ENCODE measurements at places on chromosomes 3 and 15.

DNA sequence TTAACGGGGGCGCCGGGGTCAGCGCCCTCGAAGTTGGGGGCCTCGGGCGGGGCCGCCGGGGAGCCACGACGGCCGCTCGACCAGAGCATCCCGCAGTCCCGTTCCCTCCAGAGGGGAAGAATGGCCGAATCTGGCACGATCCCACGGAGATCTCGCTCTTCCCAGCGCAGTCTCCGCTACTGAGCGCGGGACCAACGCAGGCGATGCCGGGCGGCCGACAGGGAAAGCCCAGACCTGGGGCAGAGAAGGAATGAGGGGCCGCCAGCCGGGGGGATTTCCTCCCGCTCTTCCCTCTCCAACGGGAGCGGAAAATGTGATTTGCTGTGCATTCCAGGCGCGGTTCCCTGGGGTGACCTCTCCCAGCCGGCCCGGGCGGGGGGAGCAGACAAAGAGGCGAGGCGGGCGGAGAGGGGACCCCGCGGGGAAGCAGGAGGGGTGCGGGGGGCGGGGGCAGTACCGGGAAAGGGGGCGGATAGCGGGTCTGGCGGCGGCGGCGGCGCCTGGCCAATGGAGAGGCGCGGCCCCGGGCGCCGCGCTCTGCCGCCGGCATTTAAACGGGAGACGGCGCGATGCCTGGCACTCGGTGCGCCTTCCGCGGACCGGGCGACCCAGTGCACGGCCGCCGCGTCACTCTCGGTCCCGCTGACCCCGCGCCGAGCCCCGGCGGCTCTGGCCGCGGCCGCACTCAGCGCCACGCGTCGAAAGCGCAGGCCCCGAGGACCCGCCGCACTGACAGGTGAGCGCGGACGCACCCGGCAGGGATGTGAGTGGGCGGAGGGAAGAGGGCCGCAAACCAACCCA, at the start of gene GREM1:
Gene GREM1, plus strand, starts transcription at position 579 of the 801 bp plus-strand sequence. CDS start 12,687 bp downstream, outside the sequence.
- no peak within 1 kb of the TSS for H3K27ac ChIP-seq
- no peaks in the 10 kb centered on the region for H3K36me3 ChIP-seq
- H3K4me3 ChIP-seq = peak within 1 kb of the TSS; percentile 3
- no peak for DNase-seq
- H3K27me3 ChIP-seq = peaks cover 94% of the 10 kb centered on the region
- H3K4me1 ChIP-seq = peaks cover 15% of the 10 kb centered on the region

DNA sequence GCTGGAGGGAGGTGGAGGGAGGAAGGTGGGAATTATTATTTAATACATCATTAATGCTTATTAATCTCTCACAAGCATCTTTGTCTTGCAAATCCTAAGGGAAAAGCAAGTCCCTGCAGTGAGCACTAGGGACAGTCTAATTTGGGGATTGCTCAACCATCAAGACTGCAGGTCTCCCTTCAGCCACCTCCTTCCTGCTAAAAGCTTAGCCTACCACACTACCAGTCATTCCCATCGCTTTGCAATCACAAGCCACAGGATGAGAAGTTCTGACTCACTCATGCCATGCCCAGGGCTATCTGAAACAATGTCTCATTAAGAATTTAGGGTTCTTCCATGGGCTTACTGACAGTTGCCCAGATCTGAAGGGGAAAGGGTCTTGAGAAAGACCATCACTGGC, 51.0 kb upstream of the EIF1B start:
- no peak overlapping the region for H3K4me3 ChIP-seq
- DNase-seq = no peak
- H3K27ac ChIP-seq = no peak overlapping the region
- no peaks in the 10 kb centered on the region for H3K36me3 ChIP-seq

DNA sequence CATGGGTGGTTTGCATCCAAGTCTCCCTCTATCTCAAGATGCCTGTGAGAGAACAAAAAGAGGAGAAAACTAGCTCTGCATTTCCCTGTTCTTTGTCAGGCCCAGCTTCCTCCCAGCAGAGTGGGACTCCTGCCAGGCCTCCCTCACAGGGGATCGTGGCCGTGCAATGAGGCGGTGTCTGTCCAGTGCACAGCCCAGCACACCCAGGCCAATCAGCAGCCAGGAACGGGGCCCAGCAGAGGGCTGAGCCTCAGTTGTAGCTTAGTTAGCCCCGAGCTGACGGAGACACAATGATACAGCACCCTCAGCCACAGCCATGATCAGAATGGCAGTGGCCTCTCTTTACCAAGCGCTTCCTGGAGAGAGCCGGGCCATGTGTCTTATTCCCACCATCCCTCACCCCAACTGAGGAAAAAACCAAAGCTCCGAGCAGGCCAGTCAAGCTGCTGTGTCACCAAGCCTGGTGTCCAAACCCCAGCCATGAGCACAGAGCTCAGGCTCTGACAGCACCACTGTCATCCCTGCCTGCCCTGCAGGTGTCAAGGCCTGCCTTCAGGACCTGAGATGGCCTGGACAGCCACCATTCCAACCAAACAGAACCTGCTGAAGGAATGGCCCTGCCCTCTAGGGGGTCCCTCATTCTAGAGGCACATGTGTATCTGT, 71.1 kb downstream of the DNAJB8 start:
- no peak overlapping the region for H3K4me3 ChIP-seq
- H3K4me1 ChIP-seq = no peaks in the 10 kb centered on the region
- DNase-seq = peak; percentile 65
- no peaks in the 10 kb centered on the region for H3K36me3 ChIP-seq
- no peak overlapping the region for H3K27ac ChIP-seq

DNA sequence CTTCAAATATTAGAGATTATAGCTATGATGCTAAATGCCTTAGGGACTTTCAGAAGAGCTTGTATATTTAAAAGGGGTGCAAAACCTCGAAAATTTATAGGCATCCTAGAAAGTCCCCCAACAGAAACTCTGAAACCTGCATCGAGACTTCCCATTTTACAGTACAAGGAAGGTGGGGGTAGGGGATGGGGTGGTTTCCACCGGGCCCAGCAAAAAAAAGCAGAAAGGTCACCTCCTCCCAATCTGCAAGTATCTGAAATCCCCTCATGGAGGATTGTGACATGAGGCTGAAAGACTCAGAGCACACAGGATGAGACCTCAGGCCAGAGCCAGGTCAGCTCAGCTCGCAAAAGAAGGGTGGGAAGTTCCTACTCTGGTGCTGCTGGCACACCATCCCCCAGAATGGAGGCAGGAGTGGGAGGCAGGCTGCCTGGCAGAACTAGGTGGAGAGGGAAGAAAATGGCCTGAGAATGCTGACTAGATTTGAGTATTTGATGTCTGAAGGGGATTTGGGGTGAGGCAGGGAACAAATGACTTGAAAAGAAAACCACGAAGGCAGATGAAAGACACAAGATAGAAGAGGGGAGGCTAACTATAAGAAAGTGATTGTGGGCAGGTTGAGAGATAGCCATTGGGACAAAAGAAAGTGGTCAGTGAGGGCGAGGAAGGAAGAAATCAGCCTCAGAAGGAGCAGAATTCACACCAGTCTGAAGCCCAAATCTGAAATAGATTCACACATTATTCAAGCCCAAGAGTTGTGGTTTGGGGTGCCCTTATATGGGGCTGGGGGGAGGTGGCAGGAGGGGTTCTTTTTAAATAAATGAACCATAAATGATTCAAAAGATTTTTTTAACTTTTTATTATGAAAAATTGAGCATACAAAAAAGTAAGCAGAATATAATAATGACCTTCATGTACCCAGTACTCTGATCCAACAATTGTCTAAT, 22.5 kb upstream of the TSC22D2 start:
- H3K4me3 ChIP-seq = no peak overlapping the region
- H3K36me3 ChIP-seq = no peaks in the 10 kb centered on the region
- no peak for DNase-seq
- no peaks in the 10 kb centered on the region for H3K27me3 ChIP-seq
- peaks cover 7% of the 10 kb centered on the region for H3K4me1 ChIP-seq

DNA sequence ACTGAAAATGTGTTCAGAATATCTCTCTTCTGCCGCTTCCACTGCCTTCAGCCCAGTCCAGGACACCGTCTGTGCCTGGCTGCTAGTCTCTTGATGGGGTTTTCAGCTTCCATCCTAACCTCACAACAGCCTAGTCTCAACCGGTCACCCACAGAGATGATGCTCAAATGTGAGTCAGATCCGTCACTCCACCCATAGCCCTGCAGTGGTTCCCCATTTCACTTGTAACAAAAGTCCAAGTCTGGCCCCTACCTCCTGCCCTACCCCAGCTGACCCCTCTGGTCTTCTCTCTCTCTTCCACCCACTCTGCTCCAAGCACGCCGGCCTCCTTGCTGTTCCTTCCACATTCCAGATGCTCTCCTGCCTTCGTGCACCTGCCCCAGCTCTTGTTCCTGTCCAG, 68.1 kb downstream of the PPARG start:
- no peak overlapping the region for H3K27ac ChIP-seq
- no peaks in the 10 kb centered on the region for H3K27me3 ChIP-seq
- H3K4me1 ChIP-seq = no peaks in the 10 kb centered on the region
- DNase-seq = no peak

- H3K27ac ChIP-seq = no peak overlapping the region
- H3K27me3 ChIP-seq = no peaks in the 10 kb centered on the region
- DNase-seq = no peak
- H3K36me3 ChIP-seq = no peaks in the 10 kb centered on the region
- no peak overlapping the region for H3K4me3 ChIP-seq
Observed at GRCh38 chr3:155712008-155712407, 32.9 kb downstream of the PLCH1 start.

GRCh38 chr3:47605652-47606051, 27.0 kb upstream of the CSPG5 start:
- H3K4me1 ChIP-seq = no peaks in the 10 kb centered on the region
- DNase-seq = no peak
- H3K36me3 ChIP-seq = peaks cover 76% of the 10 kb centered on the region
- H3K27me3 ChIP-seq = no peaks in the 10 kb centered on the region
- H3K4me3 ChIP-seq = no peak overlapping the region
- H3K27ac ChIP-seq = no peak overlapping the region

- H3K4me3 ChIP-seq = no peak overlapping the region
- no peak for DNase-seq
- H3K36me3 ChIP-seq = no peaks in the 10 kb centered on the region
Observed at GRCh38 chr15:87354661-87355410, 901.7 kb downstream of the NTRK3 start.

- peaks cover 55% of the 10 kb centered on the region for H3K4me1 ChIP-seq
- no peak overlapping the region for H3K4me3 ChIP-seq
- H3K27me3 ChIP-seq = no peaks in the 10 kb centered on the region
- H3K36me3 ChIP-seq = no peaks in the 10 kb centered on the region
- H3K27ac ChIP-seq = peak overlapping the region; percentile 85
Observed at GRCh38 chr3:49415931-49416601, 3.8 kb downstream of the TCTA start.

- DNase-seq = no peak
- no peak overlapping the region for H3K4me3 ChIP-seq
- H3K27ac ChIP-seq = no peak overlapping the region
- H3K36me3 ChIP-seq = no peaks in the 10 kb centered on the region
Observed at GRCh38 chr3:184375747-184376461, 2.1 kb downstream of the THPO start.

GRCh38 chr3:67901681-67902080, 247.3 kb upstream of the SUCLG2 start:
- no peaks in the 10 kb centered on the region for H3K4me1 ChIP-seq
- no peaks in the 10 kb centered on the region for H3K27me3 ChIP-seq
- H3K4me3 ChIP-seq = no peak overlapping the region
- DNase-seq = no peak
- no peaks in the 10 kb centered on the region for H3K36me3 ChIP-seq

GRCh38 chr3:150636258-150636657, 33.1 kb downstream of the SELENOT start:
- no peaks in the 10 kb centered on the region for H3K36me3 ChIP-seq
- no peak for DNase-seq
- no peaks in the 10 kb centered on the region for H3K27me3 ChIP-seq
- H3K4me3 ChIP-seq = no peak overlapping the region

GRCh38 chr15:45097466-45097865, 16.5 kb downstream of the DUOX2 start:
- H3K36me3 ChIP-seq = no peaks in the 10 kb centered on the region
- no peaks in the 10 kb centered on the region for H3K4me1 ChIP-seq
- no peak overlapping the region for H3K4me3 ChIP-seq
- H3K27me3 ChIP-seq = no peaks in the 10 kb centered on the region

DNA sequence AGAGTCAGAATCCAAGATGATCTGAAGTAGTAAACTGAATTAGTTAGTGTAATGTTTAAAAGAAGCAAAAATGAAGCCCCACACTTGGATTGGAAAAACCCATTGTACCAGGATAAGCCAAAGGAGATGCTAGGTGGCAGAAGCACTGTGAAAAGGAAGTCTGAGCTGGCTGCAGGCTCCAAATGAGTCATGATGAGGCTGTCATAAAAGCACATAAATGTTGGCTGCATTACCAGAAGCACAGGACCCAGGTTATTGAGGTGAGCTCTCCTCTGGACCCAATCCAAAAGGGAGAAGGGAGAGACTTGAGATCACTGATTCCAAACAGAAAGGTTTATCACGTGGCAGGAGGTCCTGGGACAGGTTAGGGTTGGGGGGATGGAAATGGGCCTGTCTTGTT, 3.2 kb upstream of the ACAN start:
- H3K4me3 ChIP-seq = no peak overlapping the region
- H3K4me1 ChIP-seq = no peaks in the 10 kb centered on the region
- no peak for DNase-seq
- H3K27ac ChIP-seq = no peak overlapping the region

GRCh38 chr3:61683549-61684236, 122.3 kb downstream of the PTPRG start:
- no peak overlapping the region for H3K27ac ChIP-seq
- no peaks in the 10 kb centered on the region for H3K36me3 ChIP-seq
- no peaks in the 10 kb centered on the region for H3K4me1 ChIP-seq
- H3K4me3 ChIP-seq = no peak overlapping the region
- no peaks in the 10 kb centered on the region for H3K27me3 ChIP-seq

- H3K27ac ChIP-seq = no peak overlapping the region
- no peaks in the 10 kb centered on the region for H3K27me3 ChIP-seq
- no peak for DNase-seq
- H3K36me3 ChIP-seq = no peaks in the 10 kb centered on the region
- no peaks in the 10 kb centered on the region for H3K4me1 ChIP-seq
Observed at GRCh38 chr15:75809986-75810750, 33.1 kb upstream of the UBE2Q2 start.

DNA sequence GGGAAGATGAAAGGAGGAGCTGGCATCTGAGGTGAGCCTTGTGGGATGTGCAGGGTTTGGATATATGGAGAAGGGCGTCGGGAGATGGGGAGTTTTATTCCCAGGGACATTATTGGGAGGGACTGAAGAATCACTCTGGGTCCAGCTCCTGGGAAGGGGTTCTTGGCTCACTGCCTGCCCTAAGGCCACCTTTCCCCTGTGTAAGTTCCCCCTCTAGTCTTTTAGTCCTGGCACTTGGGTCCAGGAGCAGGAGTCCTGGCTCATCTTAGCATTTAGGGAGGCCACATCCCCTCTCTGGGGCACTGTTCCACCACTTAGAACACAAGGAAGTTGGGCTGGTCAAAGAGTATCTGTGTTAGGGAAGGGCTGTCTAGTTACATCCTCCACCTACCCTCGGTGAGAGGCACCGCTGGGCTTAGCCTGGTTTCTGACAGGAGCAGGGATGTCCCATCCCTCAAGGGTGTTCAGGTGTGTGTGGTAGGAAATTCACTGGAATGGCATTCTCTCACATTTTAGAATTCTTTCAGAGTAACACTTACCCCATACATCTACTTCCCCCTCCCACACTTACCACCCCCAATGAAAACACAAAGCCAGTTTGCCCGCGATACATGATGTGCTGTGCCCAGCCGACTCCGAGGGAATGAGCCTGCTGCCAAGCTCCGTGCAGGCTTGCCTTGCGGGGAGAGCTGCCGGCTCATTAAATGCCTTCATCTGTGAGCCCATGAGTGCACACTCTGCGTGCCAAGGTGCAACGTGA, 86.7 kb downstream of the FAM43A start:
- no peak for DNase-seq
- no peak overlapping the region for H3K4me3 ChIP-seq
- H3K4me1 ChIP-seq = peaks cover 4% of the 10 kb centered on the region
- no peaks in the 10 kb centered on the region for H3K36me3 ChIP-seq

GRCh38 chr15:94258246-94258645, 26.9 kb downstream of the MCTP2 start:
- H3K27ac ChIP-seq = no peak overlapping the region
